ENCODE measurements at places on chromosomes 4 and X.

DNA sequence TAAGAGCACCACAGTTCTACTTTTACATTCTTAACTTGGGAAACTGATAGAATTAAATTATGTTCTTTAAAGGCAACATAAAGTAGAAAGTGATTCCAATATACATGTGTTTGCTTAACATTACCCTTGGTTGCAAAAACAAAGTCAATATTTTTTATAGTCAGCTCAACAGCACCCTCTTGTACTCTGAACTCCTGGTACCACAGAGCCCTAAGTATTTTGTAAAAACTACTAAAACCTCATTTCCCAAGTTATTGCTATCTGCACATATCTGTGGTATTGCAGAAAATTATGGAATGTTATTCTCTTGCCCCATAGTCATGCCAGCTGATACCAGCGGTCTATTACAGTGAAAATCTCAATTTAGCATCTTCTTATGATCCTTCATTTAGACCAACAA lies 2.9 kb downstream of the KIF4A start:
- no peak for DNase-seq

GRCh38 chrX:84320614-84321013 lies 132.6 kb upstream of the RPS6KA6 start:
- DNase-seq, result no peak

DNA sequence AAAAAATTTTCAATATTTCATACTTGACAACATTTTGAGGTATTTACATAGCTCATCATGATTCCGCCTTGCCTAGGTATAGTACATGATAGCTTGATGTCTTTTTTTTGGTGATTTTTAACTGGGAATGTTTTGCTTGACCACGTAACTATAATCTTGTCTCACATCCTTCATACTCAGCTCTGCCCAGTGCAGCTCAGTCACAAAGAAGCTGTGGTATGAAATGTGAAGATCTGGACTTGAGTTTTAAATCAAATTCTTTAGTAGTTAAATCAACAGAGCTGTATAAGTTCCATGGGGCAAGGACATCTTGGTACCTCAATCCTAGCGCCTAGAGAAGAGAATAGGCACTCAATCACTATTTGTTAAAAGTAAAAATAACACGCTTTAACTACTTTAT lies 276.3 kb upstream of the DKK2 start:
- no peak for DNase-seq

GRCh38 chr4:174198828-174199227 lies 84.6 kb downstream of the FBXO8 start:
- no peak for DNase-seq

- DNase-seq, result no peak
These were observed 8.1 kb downstream of the PSAPL1 start for GRCh38 chr4:7426525-7427171.

DNA sequence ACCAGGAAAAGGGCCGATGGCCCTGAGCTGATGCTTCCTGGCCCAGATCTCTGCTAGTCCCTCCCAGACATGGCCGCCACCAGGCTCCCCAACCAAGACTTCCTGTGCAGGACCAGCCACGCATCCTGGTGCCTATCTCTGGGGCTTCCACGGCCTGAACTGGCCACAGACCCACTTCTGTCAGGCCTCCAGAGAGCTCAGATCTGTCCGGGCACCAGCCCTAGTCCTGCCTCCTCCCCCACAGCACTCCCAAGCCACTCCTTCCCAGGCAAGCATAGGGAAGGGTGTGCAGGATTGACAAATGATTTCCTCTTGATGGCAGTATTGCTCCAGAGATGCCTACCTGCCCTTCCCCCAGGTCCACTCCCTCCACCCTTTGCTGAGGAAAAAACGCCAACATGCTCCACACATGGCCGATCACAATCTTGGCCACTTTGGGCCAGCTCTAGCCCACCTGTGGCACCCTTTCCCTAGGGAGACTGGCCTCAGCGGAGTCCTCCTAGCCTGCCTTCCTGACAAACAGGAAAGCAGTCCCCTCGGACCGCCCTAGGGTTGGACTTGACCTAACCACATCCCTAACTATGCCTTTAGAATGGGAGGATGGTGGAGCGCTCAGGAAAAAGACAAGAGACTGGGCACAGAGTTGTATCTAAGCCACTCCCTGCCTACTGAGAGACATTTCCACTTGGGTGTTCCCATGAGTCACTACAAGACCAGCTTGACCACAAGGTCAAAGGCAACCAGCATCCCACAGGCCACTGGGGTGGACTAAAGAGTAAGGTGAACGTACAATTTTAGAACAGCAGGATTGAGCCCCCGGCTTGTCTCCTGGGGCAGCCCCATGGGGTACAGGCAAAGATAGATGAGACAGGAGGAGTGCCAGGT lies 277.5 kb upstream of the AGTR2 start:
- DNase-seq, result no peak

- no peak for DNase-seq
These were observed 18.5 kb downstream of the OTUD5 start for GRCh38 chrX:48938721-48939425.

- DNase-seq, result no peak
These were observed 12.2 kb downstream of the DOCK11 start for GRCh38 chrX:118507766-118508165.

GRCh38 chr4:99103166-99103565 lies 14.6 kb upstream of the ADH5 start:
- DNase-seq, result no peak

- DNase-seq, result no peak
These were observed 413.2 kb downstream of the FGF13 start for GRCh38 chrX:138298268-138298667.

Measured in AML-193 (cell line).